ENCODE measurements at places on chromosomes 4 and X.

DNA sequence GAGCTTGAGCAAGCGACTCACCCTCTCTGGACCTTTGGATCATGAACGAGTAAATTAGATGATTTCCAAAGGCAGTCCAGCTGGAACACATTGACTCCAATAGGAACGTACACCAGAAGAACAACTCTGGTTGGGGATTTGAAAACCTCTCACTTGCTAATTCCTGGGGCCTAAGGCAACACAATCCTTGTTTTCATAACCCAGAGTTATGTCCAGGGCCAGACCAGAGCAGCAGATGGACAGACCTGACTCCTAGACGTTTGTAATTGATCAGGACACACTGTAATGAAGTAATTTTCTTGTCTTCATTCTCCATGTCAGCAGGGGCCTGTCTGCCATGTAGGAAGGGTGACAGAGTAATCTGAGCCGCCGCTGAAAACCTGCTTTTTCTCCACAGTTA, 283.9 kb downstream of the IDS start:
- no peak for DNase-seq

DNA sequence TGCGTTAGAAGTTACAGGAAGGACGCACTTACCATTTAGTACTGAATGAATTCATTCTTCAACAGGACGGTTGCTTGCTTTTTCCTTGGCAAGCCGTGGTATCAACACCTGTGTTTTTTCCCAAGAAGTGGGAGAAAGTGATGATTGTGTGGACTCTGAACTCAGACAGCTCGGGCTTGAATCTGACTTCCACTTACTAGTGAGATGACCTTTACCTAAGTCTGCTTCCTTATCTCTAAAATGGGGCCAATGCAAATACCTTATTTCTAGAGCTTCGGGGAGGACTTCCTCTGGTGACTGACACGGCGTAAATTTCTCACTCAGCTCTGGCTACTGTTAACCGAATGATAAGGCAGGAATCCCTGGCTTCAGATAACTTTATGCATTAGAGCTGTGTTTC, 146.8 kb upstream of the RBPJ start:
- DNase-seq, result no peak

DNA sequence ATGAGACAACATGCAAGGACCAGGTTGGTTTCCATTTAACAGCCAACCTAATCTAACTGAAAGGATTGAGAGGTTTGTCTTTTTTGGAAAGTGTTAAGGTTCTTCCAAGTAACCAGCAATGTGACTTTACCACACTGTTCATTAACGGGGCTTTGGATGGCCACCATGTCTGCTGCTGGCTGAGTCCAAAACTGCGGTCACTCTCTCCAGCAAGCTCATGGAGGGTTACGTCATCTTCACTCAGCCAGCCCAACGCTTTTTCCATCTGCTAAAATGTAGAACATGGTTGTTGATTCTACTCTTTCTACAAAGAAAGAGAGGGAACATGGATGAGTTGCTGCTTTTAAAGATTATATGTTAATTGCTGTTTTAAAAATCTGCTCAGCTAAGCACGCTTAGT, 11.0 kb downstream of the PKD2 start:
- no peak for DNase-seq

- DNase-seq, result no peak
These were observed 22.5 kb upstream of the MYOZ2 start for GRCh38 chr4:119113033-119113655.

DNA sequence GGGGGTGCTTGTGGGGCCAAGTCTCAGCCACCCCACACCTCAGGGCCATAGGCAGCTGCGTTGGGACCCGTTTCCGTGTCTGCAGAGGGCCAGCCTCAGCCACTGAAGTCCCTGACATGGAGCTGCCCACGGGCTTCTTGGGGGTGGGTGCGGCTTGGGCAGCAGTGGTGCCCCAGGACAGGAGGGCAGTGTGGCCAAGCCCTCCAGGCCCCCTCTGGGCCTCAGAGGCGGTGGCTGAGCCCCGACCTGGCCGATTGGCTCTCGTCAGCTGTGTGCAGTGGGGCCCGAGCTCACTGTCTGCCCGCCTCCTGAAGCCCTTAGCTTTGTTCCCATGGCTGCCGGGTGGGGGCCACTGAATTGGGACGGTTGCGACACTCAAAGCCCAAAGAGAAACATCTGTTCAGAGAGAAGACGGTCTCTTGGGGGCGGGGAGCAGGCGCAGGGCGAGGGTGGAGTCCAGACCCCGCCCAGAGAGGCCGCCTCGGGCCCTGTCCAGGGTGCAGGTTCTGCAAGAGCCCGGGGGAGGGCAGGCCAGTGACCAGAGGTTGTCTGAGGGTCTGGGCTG, 9.1 kb downstream of the FGFR3 start:
- no peak for DNase-seq

DNA sequence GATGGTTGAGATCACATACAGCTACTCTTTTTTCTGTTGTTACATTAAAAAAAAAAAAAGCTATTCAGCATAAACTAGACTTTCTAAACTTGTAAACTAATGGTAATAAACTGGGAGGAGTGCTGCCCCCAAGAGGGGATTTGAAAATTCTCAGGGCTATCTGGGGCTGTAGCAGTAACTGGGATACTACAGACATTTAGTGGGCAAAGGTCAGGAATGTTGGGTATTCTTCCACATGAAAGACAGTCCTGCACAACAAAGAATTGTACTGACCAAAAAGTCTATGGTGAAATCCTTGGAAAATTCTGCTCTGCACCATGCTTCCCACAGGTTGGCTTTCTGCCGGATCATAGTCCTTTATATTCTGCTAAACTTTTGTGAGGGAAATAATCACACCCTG, 232.6 kb upstream of the BOD1L1 start:
- DNase-seq, result no peak

DNA sequence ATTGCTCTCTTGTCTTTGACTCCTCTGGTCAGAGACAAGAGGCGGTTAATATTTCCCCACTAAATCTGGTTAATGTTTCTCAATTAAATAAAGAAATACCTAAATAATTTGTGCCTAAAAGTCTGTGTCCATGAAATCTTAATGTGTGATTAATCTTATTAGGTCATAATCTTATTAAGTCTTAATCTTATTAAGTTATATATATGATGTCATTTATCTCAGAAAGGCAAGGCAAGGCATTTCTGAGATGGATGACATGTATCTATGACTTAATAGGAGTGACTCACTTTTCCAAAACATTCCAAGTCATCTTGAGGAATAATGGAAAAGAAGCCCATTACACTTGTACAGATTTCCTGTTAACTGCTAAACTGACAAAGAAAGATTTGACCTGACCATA, 74.7 kb downstream of the TRAM1L1 start:
- DNase-seq, result no peak

- DNase-seq, result no peak
These were observed 20.1 kb upstream of the FGFR3 start for GRCh38 chr4:1772853-1773538.

- no peak for DNase-seq
These were observed 7.6 kb upstream of the DIPK2B start for GRCh38 chrX:45208121-45208856.

GRCh38 chr4:155999725-156000124, 46.1 kb upstream of the CTSO start:
- no peak for DNase-seq

DNA sequence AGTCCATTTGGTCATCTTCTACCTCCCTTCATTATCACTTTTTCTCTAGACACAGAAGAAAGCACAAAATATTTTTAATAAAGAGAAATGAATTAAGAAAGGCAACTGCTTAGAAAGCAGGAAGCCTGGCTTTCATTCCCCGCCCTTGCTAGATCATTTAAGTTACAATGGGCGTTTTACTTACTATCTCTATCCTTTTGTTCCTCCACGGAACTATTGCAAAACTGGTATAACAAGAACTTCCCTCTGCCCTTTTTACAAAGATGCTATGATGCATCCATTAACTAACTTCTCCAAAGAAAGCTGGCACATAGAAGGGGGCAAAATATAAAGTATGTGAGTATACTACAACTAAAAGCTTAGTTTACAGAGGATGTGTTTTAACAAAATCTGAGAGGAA, 434.5 kb upstream of the FTHL17 start:
- no peak for DNase-seq

GRCh38 chr4:147351083-147351787, 129.7 kb upstream of the EDNRA start:
- no peak for DNase-seq

DNA sequence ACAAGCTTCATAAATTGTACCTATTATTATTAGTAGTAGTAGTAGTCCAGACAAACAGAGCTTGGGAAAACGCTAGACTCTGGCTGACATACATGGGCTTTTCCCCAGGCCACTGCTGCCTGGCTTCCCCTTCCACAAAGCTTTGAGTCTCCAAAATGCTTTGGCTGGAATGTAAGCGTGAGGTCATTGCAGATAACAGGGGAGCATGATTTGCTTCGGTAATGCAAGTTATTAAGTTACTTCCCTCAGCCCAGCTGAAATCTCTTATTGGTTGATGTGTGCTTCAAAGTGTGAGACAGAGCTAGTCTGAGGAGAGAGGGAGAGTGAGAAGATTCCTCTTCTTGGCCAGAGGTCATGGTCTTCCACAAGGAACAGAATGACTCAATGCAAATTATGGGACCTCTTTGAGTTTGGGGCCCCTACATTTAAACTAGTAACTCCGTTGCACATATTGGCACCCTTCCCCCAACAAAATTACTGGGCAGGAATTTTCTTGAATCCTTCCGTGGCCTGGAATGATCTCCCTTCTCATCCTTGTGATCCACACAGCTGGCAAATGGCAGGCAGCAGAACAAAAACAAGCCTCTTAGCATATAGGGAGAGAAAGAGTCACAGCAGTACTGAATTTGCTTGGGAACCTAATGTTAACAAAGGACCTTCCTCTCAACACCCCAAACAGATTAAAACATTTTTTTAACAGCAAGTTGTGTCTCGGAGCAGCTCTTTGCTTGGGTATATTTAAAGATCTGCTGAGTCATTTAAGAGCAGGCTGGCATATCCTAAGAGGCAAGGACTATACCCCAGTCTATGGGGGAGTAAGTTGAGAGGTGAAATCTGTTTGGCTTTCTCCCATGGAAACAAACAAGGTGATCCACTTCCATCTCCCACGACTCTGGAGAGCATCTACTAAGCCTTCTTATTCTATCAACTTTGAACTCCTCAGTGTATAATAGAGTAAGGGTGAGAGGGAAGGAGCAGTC, 19.9 kb downstream of the AR start:
- DNase-seq, result no peak

GRCh38 chr4:146545102-146545501, 23.4 kb upstream of the SLC10A7 start:
- DNase-seq, result peak; percentile 9

DNA sequence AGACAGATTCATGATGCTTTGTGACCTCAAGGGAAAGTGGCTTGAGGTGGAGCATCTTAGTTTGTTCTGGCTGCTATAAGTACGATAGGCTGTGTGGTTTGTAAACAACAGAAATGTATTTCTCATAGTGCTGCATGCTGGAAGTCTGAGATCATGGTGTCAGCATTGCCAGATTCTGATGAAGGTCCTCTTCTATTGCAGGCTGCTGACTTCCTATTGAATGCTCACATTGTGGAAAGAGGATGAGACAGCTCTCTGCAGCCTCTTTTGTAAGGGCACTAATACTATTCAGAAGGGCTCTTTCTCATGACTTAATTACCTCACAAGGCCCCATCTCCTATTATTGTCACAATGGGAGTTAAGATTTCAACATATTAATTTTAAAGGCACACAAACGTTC, 1674.0 kb upstream of the PCDH7 start:
- no peak for DNase-seq

GRCh38 chr4:55458611-55459010, 62.9 kb downstream of the TMEM165 start:
- no peak for DNase-seq

DNA sequence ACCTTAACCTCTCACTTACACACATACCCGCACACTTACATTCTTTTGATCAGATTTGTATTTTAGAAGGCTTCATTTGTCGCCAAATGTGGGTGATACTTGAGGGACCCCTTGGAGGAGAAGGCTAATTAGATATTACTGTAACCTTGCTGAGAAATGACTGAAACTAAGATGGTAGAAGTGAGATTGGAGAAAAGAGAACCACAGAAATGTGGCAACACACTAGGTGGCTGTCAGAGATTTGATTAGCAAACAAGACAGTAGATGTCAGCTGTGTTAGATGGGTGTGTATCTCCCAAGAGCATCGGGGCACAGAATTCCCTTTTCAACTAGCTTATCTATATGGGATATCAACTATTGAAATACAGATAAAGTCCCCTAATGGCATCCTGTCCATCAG, 149.3 kb upstream of the FABP2 start:
- DNase-seq, result no peak

DNA sequence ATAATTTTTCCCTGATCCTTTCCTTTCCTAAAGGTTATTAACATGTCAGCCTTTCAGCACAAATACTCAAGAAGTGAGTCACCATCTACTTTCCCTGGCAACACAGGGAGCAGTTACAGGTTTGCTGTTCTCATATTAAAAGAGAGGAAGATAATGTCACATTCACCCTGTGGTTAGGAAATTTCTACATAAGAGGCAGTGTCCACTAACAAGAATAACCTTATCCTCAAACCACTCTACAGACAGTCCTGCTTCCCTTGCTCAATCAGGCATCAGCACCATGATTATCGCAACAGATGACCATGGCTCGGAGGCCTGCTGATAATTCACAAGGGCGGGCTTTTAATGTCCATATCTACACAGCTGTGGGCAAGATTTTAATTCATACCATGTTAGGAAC, 30.9 kb downstream of the RNF150 start:
- no peak for DNase-seq

DNA sequence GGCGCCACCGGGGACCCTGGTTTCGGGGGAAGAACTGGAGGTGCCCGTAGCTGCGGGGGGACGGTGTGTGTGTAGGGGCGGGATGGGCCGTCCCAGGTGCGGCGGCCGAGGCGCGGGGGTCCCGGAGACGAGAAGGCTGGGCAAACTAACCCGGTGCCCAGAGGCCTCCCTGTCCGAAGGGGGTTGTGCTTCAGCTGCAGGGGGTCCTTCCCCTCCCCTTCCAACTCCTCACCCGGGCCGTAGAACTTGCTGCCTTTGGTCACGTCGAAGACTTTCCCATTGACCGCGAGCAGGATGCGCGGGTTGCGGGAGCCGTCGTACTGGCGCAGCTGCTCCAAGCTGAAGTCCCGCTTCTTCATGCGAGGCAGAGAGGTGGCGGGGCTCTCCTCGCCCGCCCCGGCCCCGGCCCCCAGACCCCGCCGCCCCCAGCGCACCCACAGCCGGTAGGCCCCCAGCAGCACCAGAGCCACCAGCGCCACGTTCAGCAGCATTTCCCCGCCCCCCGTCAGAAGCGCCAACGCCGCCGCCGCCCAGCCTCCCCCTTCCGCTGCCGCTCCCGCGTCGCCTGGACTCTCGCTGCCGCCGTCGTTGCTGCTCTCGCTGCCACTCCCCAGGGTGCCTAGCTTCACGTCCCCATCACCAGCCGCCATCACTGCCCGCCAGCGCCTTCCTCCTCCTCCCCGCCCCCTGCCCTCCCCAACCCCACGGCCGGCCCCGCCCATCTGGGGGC, at the start of gene PGRMC2:
PGRMC2 (minus strand) TSS at position 673 of the 730 bp plus-strand sequence; CDS start at position 650, 23 bp downstream.
- DNase-seq, result no peak

DNA sequence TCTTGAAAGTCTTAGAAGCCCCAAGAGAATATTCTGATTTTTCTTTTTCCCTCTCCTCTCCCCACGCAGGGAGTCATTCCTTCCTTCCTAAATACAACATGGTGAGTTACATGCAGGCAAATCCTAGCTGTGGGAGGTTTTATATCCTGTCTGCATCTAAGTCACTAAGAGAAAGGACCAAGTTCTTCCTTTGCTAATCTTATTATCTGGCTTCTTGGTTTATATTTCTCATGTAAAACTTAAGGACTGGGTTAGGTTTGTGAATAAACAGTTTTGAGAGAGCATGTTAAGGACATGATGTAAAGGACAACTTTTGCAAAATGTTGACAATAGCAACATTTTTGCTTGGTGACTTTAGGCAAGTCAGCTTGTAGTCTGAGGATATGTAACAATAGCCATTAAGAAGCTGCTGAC, 5.1 kb upstream of the CXCL9 start:
- no peak for DNase-seq

All from SHP77 treated with DMSO at 0.1 percent for 48 hours (cell line).